Stomach (tissue), 19 donors: ENCODE measurements at places on chromosomes 2 and 18. TPM values are rescaled to one million over a fixed set of nuclear protein-coding genes. Genes with fewer than 3 reads are reported as not detected.

Gene GNAL
- 6.7 TPM for total RNA-seq

Gene CFAP65
- not detected for total RNA-seq

Gene CYP26B1
- total RNA-seq, result not detected

DNA sequence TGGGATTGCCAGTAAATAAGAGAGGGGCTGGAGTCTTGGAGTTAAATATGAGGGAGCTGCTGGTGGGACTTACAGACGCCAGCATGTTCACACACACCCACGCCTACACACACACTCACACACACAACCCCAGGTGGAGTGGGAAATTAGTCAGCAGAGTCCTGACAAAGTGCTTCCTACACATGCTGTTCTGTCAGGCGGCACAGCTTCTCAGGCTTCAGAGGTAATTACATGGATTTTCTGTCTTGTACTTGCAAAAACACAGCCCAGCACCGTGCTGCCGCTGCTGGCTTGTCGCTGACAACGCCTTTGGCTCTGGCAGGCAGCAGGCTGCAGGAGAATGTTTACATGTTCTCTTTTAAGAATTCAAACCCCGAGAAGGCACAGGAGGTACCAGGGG lies 1186.3 kb upstream of the CELF4 start:
- H3K27ac ChIP-seq, result no peak overlapping the region
- H3K27me3 ChIP-seq, result peaks cover 4% of the 10 kb centered on the region
- no peak for DNase-seq
- no peaks in the 10 kb centered on the region for H3K36me3 ChIP-seq
- H3K4me3 ChIP-seq, result no peak overlapping the region
- H3K4me1 ChIP-seq, result no peaks in the 10 kb centered on the region

GRCh38 chr2:70474256-70474848 lies 79.3 kb downstream of the TGFA start:
- no peak for DNase-seq
- H3K4me3 ChIP-seq, result no peak overlapping the region
- no peaks in the 10 kb centered on the region for H3K27me3 ChIP-seq
- no peaks in the 10 kb centered on the region for H3K36me3 ChIP-seq
- no peak overlapping the region for H3K27ac ChIP-seq
- H3K4me1 ChIP-seq, result no peaks in the 10 kb centered on the region

Gene CLEC4F
- 0.37 TPM for total RNA-seq

- no peaks in the 10 kb centered on the region for H3K27me3 ChIP-seq
- H3K4me3 ChIP-seq, result no peak overlapping the region
- H3K4me1 ChIP-seq, result no peaks in the 10 kb centered on the region
These were observed 92.3 kb downstream of the ETAA1 start for GRCh38 chr2:67489396-67489795.

Gene MARCHF4
- total RNA-seq, result not detected

DNA sequence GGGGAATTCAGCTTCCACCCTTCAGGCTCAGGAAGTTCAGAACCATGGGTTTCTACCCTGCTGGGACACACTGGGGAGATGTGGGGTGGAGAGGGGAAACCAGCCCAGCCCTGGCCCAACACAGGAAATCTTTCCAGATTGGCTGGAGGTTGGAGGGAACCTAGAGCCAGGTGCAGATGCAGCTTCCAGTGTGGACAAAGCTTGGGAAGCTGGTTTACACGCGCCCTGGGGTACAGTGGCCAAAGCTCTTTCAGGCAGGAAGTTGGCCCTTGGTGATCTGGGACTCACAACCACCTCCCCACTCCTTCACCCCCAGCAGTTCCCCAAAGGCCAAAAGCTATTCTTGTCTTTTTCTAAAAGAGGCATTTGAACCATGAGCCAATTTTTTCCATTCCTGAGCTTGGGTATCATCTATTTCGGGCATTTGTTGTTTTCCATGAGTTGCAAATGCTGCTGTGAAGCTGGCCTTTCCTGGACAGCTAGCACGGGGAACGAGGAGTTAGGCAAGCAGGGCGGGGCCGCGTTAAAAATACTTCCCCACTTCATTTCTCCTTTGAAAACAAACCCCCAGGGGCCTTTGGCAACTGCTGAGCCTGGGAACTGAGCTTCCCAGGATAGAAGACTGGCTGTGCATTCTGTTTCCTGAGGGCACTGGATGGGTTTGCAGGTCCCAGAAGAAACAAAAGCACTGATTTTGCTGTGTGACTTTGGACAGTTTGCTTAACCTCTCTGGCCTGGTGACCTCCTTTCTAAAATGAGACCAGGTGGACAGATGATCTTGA lies 3.1 kb upstream of the ARID5A start:
- H3K27ac ChIP-seq, result peak overlapping the region; percentile 93
- H3K27me3 ChIP-seq, result no peaks in the 10 kb centered on the region
- H3K4me3 ChIP-seq, result no peak overlapping the region

DNA sequence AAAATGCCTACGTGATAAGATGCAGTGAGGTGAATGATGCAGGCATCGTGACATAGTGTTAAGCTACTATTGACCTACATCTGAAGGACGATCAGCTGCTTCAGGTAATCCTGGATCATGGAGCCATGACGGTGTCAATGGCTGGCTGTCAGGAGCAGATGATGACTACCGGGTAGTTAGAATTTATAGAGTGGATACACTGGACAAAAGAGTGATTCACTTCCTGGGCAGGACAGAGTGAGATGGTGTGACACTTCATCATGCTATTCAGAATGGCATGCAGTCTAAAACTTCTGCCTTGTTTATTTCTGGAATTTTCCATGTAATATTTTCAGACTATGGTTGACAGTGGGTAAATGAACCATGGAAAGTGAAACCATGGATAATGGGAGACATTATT lies 29.5 kb downstream of the METTL8 start:
- H3K27ac ChIP-seq, result no peak overlapping the region
- no peak for DNase-seq
- H3K4me3 ChIP-seq, result no peak overlapping the region
- H3K36me3 ChIP-seq, result no peaks in the 10 kb centered on the region

DNA sequence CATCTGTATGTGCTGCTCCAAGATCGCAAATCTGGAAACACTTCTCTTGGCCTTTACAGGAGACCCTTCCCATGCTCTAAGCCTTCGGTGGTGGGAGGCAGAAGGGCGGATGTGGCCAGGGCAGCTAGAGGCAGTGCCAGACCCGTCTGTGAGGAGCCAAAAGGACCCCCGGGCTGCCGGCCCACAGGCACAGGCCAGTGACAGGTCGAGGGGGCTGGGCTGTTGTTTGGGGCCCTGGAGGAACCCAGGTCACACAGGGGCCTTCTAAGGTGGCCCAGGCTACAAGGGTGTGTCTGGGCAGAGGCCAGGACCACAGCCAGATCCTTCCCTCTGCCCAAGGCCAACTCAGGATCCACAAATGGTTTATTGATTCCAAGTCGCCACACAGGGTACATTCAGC lies 49.4 kb downstream of the SLC66A2 start:
- no peak overlapping the region for H3K4me3 ChIP-seq
- no peaks in the 10 kb centered on the region for H3K4me1 ChIP-seq
- H3K27me3 ChIP-seq, result no peaks in the 10 kb centered on the region
- H3K36me3 ChIP-seq, result peaks cover 32% of the 10 kb centered on the region
- no peak for DNase-seq
